Stimulated activated CD8-positive, alpha-beta memory T cell treated with anti-CD3 and anti-CD28 coated beads, Interleukin-15, amount 100 ng/mL, for 48 hours (primary cell): ENCODE measurements at places on chromosomes 4 and X.
A peak's percentile ranks its signal among the peaks of the same experiment; 100 is the strongest.

DNA sequence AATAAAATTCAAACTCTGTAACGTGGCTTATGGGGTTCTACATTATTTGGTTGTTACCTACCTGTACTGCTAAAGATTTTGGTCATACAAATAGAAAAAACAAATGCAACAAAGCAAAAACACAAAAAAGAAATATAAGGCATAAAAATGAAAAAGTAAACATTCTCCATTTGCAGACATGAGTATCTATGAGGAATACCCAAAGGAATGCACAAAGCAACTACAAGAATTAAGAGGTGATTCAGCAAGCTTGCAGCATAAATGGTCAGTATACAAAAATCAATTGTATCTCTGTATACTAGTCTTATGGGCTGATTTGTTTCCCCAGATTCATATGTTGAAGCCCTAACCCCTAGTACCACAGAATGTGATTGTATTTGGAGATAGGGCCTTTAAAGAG is 3.6 kb upstream of the PDE5A start:
- no peak for DNase-seq

DNA sequence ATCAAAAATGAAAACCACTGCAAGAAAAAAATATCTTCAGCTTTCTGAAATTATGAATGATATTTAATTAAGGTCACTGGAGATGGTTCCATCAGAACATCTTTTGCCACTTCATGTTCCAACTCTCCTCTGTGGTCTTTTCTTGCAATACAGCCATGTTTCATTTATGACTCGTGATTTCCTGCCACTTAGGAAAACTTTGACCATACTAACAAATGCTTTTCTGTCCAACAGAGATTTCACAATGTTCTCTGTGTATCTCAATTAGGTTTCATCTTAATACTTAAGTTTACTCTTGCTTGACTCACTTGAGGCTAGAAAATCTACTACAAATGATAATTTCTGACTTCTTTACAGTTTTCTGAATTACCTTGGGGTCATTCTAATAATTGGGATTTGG is 330.9 kb downstream of the CXXC4 start:
- DNase-seq: no peak

DNA sequence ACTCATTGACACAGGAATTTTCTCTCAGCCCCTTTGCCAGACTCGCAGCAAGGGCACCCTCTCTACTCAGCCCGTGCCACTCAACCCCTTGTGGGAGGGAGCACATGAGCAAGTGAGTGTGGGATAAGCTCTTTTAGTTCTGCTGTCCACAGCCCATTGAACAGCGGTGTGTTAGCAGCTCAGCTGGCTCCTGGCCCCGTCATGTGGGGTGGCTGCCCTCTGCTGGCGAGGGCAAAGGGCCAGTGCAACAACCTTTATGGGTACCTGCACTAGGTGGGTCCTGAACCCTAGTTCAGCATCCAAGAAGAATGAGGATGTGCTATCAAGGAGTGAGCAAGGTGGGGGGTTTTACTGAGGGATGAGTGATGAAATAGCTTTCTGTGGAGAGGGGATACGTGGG is 85.0 kb upstream of the ZNF81 start:
- DNase-seq: peak; percentile 12

DNA sequence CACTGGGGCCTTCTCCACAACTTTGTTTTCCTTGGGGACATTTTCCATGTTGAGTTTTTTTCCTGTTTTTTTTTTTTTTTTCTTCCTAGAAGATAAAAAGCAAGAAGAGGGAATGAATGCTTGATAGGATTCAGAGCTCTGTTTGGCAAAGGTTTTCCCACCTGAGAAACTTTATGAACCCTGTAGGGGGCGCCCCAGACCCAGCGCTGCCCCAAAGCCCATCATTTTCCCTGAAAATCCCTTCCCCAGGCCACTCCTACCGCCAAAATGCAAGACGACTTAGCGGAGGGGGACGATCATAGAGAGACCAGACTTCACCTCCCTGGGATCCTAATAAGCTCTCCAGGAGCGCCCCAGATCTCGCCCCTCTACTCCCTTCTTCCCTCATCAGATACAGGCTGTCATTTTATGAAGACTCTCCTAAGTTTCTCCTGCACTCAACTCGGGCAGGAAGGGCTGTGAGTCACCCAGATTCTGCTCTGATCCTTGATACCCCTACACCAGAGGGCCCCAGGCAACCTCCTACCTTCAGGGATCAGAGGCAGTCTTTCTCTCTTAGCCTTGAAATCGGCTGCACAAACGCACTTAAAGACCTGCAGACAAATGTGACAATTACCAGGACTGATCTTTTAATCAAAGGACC is 1.4 kb downstream of the BEX5 start:
- no peak for DNase-seq

DNA sequence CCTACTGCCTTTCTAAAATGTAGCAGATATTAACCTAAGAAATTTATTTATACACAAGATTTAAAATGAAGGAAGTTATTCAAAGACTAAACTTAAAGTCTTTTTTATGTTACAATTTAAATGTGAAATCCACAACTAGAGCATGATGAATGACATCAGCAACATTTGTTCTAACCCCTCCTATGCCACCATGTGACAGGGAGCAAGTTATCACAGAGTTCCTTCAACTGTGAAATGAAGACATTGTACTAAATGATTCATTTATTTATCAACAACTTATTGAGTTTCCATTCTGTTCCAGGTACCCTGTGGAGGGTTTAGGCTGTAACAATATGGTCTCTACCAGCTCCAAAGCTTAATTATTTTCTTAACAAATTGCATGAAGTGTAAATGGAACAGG is 76.9 kb downstream of the SLC39A8 start:
- DNase-seq: no peak

DNA sequence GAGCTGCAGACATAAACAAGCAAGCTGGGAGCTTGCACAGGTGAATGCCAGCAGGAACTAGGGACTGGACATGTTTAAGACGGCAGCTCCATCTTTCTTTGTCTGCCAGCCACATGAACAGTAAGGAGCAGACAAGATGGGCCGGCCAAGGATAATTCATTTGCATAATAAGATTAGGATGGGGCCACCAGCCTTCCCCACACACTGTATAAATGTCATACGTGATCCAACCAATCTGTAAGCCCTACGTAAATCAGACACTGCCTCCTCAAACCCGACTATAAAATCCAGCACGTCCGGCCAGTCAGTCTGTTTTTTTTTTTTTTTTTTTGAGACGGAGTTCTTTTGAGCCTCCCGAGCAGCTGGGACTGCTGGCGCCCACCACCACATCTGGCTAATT is 75.6 kb upstream of the BOD1L1 start:
- DNase-seq: no peak

DNA sequence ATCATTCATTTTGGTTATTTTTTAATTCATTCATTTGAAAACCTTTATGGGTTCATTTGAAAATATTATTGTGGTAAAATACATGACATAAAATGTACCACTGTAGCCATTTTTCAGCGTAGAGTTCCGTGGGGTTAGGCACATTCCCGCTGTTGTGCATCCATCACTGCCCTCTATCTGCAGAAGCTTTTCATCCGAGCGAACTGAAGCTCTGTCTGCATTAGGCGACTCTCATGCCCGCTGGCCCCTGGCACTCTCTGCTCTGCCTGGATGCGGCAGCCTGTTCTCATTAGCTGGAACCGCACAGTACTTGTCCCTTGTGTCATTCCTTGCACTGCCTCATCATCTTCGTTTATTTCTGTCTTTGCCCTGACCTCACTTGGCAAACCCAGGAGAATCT is 17.5 kb downstream of the CFAP99 start:
- DNase-seq: no peak

DNA sequence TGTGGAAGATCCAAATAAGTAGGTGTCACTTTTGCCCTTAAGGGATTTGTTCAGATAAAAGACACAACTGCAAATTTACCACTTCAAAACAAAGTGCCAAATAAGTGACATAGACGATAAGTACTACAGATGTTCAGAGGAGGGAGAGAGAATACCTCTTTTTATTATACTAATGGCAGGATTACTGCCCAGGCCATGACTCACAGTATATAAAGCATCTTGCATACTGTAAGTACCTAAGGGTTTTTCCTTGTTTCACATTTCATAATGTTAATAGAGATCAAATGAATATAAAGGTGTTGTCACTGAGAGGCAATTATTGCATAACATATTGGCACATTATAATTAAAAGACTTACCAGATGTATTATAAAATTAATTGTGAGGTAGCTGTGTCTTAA is 46.4 kb downstream of the PTPN13 start:
- no peak for DNase-seq

DNA sequence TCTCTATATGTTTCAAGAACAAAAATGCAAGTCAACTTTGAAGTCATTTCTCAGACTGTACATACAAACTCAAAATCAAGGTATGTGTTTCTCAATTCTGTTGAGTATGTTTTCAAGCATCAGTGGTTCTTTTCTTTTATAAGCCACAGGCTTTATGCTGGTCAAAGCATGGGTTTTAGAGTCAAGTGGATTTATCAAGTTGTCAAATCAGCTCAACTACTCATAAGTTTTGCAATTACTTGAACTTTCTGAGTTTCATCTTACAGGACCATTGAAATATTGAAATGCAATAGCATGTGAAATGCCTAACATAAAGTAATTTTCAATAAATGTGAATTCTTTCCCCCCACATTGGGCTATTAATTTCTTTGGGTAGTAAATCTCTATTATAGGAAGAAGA is 239.9 kb upstream of the DKK2 start:
- DNase-seq: no peak

DNA sequence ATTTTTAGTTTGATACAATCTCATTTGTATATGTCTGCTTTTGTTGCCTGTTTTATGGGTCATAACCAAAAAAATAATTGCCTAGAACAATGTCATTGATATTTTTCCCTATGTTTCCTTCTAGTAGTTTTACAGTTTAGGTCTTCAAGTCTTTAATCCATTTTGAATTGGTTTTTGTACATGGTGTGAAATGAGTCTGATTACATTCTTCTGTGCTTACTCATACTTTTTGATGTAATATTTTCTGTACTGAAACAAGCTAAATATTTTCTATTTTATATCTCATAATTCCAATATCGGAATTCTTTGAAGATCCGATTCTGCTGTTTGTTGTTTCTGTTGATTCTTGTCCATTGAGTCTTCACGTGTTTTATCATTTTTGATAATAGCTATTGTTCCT is 10.6 kb downstream of the TMEM156 start:
- DNase-seq: no peak

DNA sequence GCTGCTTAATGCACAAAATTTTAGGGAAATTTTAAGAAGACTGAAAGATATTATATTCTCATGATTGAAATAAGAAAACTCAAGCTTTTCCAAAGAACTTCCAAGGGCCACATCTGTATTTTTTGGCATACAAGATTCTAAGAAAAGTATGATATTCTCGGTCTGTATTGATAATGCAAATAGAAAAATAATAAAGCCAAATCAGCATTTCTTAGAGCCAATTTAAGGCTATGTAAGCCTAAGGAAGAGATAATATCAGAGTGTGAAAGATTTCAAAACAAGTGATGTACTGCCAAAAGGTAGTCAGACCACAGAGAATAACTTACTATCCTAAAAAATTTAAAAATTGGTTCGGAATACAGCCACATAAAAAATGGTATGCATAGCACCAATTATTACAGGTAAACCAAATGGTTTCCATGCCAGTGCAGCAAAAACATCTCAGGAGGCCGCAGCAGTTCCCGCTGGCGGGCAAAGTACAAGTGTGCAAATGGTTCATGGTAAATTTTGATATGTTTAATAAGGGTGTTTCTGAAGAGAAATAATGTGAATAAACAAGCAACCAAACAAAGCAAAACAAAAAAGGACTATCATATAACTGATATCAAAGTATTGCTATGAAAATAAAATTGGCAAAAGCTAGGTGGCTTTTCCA is 35.2 kb upstream of the NAP1L5 start:
- no peak for DNase-seq

DNA sequence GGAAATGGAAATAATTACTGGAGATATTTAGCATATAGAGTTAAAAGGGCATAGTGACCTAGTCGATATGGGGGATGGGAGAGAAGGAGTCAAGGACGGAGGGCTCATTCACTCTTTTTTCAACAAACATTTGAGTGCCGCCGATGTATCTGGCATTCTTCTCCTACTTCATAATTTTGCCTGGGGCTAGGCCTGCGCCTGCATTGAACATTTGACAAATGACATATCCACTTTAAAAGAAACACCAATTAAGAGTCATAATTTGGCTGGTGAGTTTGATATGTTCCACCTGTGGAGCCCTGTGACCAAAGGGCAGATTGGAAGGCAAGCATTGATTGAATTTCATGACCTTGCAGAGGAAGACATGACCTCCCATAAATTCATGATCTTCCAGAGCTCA is 2.6 kb upstream of the GPC3 start:
- DNase-seq: no peak

DNA sequence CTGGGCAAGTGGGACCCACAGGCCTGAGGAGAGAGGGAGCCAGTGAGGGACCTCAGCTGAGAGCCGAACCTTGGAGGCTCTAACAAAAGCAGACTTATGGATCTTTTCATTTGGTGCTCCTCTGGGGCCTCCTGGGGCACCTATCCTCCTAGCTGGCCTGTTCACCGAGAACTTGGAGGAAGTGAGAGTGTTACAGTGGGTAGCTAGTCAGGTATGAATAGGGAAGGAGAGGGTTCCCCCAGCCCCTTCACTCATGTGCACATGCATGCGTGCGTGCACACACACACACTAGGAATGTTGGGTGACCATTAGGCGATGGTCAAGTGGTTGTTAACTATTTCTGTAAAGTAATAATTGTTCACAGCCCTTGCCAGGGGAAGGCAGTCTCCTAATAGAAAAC is 18.6 kb upstream of the TMEM185A start:
- DNase-seq: no peak

DNA sequence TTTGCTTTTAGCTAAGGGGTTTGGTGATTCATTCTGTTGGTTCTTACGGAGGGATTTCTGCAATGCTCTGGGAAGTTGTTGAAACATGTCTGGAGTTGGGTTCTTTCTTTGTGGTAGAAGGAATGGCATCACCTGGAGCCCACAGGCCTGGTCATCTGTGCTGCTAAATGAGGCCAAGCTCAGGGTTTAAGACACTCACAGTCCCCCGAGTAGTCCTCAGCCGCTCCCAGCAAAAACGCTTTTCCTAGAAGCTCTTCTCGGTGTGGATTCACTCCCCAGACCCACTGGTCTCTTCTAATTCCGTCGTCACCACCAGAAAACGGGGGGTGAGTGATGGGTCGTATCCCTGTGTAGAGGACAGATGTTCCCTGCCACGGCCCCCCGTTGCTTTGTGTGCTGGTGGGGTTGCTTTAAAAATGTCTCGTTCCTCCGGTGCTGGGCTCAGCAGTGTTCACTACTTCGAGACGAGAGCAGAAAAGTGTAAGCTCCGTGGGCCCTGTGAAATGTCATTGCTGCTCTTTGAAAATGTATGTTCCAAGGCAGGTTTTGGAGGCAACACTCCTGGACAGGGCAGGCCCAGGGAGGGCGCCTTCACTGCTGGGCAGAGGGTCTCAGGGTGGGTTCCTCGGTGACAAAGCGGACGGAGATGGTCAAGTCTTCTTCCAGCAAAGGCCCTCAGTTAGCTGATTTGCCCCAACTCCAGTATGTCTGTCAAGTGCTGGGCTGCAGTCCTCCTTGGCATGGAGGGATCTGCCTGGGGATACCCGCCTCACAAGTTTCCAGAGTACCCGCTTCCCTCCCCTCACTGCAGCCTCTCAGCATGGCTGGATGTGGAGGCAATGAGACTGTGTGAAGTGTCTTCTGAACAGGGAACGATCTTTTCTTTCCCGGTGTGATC is 37.3 kb downstream of the PSAPL1 start:
- no peak for DNase-seq
